ENCODE measurements at places on chromosomes 4 and X. TPM values are rescaled to one million over a fixed set of nuclear protein-coding genes. Genes with fewer than 3 reads are reported as not detected.

The NWD2 gene
- not detected for polyA plus RNA-seq

The MSANTD1 gene
- not detected for polyA plus RNA-seq

The GLOD5 gene
- not detected for polyA plus RNA-seq

The ERCC6L gene
- polyA plus RNA-seq: 0.15 TPM

The VCX gene
- polyA plus RNA-seq: not detected
